NCI-H2171 (cell line): ENCODE measurements at places on chromosomes 2 and 18.

DNA sequence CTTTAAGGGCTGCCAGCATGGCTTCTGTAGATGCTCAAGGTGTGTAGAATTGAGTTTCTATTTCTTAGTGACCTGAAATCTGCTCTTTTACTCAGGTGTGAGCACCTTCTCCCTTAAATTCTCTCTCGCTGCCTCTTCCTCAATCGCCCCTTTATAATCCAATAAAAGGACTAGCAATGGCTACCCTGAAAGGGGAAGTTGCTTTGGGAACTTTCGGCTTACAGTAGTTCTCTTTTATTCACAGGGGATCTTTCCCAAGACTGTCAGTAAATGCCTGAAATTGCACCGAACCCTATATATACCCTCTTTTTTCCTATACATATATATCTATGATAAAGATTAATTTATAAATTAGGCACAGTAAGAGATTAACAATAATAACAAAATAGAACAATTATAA, 121.8 kb downstream of the ACTR3 start:
- no peak for DNase-seq

- no peak for DNase-seq
Measured at GRCh38 chr2:193988784-193989183, 1668.2 kb upstream of the SLC39A10 start.

DNA sequence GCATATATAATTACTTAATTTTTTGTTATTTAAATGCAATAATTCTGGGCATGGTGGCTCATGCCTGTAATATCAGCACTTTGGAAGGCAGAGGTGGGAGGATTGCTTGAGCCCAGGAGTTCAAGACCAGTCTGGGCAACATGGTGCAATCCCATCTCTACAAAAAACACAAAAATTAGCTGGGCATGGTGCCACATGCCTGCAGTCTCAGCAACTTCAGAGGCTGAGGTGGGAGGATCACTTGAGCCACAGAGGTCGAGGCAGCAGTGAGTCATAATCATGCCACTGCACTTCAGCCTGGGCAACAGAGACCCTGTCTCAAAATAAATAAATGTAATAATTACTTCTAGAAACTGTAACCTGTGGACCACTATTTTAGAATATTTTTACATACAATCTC, 21.5 kb upstream of the TMEM87B start:
- no peak for DNase-seq

GRCh38 chr2:46200861-46201605, 96.2 kb upstream of the EPAS1 start:
- no peak for DNase-seq

DNA sequence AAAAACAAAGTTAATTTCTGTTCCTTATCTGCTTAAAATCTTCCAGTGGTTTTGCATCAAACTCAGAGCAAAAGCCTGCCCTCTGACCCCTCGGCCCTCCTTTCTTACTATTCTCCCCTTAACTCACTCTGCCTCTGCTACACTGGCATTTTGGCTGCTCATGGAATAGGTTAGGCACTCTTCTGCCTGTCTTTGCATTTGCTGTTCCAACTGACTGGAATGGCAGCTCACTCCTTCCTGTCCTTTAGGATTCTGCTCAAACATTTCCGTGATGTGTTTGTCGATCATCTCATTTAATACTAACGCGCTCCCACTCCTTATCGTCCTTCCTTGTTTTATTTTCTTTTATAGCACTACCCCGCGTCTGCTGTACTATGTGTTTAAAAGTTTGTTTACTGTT, 815 bp downstream of the CEBPZ start:
- no peak for DNase-seq

DNA sequence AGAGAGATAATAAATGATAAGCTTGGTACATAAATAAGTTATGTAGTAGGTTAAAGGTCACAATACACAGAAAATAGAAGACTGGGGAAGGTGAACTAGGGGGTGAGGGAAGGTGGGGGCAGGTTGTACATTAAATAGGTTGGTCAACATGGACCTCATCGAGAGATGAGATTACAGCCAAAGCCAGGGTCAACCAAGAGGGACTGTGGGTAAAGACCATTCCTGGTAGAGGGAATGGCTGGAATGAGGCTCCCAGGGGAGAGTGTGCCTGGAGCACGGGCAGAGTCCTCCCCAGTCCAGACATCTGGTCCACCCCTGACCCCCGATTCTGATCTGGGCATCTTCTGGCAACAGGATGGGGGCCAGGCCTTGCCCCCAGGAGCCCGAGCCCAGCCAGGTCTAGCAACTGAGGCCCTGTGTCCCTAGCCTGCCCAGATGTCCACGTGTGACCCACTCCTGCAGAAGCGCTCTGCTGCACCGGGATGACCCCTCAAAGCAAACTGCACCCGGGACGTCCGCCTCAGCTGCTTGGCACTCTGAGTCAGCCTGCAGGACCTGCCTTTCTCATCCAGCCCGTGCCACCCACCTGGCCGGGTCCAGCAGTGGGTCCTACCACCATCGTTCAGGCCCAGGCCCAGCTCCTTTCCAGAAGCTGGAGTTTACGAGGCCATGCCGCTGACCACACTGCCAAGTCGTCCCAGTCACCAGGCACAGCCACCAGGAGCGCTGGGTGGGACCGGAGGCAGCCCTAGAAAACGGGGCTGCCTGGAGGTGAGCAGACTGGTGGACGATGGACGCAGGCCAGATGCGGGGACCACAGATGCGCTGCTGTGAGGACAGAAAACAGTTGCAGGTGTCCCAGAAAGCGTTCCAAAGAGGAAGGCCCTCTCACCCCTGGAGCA, 56.2 kb upstream of the ID2 start:
- no peak for DNase-seq

- no peak for DNase-seq
Measured at GRCh38 chr18:66550366-66550765, 53.5 kb downstream of the CDH19 start.

GRCh38 chr2:237689336-237690131, 62.1 kb downstream of the LRRFIP1 start:
- no peak for DNase-seq

DNA sequence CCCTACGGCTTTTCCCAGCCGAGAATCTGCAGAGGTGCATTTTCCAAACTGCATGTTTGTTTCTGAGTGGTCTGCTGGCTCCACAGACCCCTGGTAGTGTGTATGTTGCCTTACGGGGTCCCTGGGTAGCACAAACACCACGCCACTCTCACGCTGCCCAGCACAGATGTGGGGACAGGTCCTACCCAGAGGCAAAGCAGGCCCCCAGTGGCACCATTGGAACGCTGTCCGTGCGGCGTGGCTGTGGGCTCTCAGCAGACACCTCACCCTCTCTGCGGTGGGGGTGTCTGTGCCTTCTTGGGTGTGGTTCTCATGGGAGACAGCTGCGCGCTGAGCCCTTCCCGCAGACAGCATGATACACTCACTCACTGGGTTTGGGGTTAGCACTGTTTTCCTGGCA, 137.4 kb downstream of the NFATC1 start:
- no peak for DNase-seq

GRCh38 chr2:226495466-226496272, 304.0 kb downstream of the IRS1 start:
- DNase-seq, result no peak

DNA sequence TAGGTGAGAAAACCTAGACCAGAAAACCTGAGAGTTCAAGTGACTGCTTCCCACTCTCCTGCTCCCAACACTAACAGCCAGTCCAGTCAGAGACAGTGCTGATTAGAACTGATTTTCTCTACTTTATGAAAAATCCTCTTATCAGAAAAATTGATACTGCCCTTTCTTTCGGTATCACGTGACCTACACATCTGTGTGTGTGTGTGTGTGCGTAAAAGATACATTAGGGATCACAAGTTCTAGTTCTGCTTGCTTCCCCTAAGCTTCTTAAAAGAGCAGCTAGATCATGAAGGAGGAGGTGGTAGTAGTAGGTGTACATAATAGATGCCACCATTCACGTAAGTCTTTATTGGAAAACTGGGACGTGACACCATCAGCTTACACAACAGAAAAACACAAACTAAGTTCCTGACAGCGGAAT, 1.5 kb downstream of the ARL5A start:
- DNase-seq, result no peak

DNA sequence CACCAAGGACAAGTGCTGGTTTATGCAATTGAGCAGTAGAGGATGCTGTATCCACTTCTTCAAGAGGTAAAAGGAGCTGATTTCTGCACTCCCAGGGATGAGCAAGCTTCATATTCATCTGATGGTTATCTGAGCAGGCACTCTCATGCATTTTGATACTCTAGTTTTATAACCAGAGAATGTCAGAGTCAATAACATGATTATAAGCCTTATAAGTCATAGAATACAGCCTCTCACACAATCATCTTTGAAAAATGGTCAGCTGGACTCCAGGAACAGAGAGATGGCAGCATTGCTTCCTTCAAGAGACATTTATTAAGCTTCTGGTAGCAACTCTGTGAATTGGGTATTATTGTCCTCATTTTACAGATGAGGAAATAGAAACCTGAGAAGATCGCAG, 167.1 kb downstream of the SLC8A1 start:
- DNase-seq, result no peak
